Brain microvascular endothelial cell (primary cell): ENCODE measurements at places on chromosomes 12 and 14.
A peak's percentile ranks its signal among the peaks of the same experiment; 100 is the strongest.

DNA sequence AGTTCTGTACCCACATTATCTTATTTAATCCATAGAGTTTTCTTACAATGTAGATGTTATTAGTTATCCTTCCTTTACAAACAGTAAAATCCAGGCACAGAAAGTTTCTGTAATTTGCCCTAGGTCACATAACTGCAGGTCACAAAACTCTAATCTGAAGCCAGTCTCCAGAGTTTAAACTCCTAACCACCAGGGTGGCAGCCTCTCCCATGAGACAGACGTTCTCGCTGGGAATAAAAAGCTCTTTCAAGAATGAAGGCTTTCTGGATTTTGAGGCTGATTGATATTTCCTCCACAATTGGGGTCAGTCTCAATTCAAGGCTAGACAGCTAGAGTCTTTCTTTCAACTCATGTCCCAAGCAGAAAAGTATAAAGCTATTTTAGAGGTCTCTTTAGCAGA, 95.8 kb upstream of the PLEKHG7 start:
- DNase-seq, result no peak

DNA sequence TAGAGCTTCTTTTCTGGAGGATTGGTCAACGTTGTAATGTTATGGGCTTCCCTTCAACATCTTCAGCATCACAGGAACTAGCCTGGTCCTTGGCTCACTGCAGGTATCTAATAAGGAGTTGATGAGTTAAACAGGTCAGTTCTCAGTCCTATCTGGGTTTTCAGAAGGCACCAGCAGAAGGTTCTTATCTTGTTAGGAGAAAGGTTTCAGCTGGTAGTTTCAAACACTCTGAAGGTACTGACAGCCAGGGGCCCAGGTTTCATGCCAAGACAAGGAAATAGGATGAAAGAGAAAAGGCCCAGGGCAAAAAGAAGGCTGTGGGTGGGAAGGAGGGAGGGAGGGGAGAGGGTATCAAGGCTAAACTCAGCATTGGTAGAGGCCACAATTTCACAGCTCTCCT, 21.4 kb downstream of the TMEM229B start:
- DNase-seq, result no peak

GRCh38 chr14:85187521-85187920, 342.4 kb upstream of the FLRT2 start:
- no peak for DNase-seq

- DNase-seq, result no peak
Observed at GRCh38 chr12:62720661-62721330, 214.2 kb downstream of the PPM1H start.

DNA sequence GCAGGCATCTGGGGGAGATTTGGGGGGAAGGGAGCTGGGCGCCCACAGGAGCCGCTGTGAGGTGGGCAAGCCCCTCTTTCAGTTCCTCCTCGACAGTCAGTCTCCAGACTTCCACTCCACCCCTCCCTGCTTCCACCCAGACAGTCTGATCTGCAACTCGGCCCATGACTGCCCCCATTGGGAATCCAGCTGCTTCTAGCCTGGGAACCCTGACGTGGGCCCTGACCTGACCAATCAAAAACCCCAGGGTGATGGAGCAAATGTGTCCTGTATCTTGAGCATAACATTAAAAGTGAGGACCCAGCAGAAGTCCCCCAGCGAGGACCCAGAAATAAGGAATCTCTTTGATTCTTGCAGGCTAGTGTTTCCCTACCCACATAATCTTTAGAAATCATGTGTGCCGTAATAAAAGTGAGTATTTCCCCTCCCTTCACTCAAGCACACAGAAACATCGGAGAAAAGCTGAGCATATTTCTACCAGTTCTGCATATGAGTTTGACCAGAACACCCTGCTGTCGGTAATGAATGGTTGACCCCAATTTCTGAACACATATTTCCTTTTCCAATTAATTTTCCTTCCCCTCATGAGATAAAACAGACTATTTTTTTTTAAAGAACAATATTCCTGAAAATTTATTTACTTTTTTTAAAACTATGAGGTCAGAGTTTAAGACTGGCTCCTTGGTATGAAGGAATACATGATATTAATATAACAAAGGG, 6.4 kb downstream of the SSH1 start:
- DNase-seq, result peak; percentile 98
